SK-MEL-5 (cell line): ENCODE measurements at places on chromosomes 11 and 22.
A peak's percentile ranks its signal among the peaks of the same experiment; 100 is the strongest.

- DNase-seq: no peak
These were observed 14.4 kb upstream of the DEPDC7 start for GRCh38 chr11:33001281-33001680.

DNA sequence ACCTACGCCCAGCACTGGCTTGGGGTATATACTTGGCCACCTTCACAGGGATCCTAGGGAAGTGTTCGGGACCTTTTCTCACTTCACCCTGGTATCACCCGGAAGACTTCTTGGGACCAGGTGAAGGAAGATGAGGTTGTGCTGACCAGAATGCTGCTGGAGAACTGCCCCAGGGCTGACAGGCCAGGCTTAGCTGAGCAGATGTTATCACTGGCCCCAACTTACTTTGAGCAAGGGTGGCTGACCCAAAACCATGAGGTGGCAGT lies 4.5 kb downstream of the FTH1 start:
- no peak for DNase-seq

GRCh38 chr22:40638261-40638660 lies 1.7 kb upstream of the MRTFA start:
- DNase-seq: no peak

GRCh38 chr11:23112987-23113886 lies 253.0 kb upstream of the CCDC179 start:
- peak; percentile 66 for DNase-seq

DNA sequence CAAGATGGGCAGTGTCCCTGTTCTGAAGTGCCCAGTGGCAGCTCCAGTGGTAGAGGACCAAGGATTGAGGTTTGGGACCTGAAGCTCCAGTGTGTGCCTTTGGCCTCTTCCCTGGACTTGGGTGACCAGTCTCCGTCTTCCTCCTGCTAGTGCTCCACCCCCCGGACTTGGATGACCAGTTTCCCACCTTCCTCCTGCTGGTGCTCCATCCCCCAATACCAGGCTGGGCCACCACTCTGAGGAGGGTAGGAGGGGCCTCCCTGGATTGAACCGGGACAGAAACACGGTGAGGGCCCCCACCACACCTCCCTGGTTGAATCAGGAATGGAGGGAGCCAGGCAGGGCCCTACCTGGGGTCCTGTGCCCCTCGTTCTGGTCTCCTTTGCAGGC lies 10.9 kb upstream of the NEAT1 start:
- DNase-seq: no peak

- peak; percentile 25 for DNase-seq
These were observed 254.0 kb upstream of the PITPNB start for GRCh38 chr22:28172892-28173670.

- DNase-seq: no peak
These were observed 7.6 kb upstream of the SERPINH1 start for GRCh38 chr11:75554258-75555022.

- peak; percentile 13 for DNase-seq
These were observed 100.7 kb upstream of the CD82 start for GRCh38 chr11:44464741-44465140.

- no peak for DNase-seq
These were observed 12.1 kb downstream of the SLC37A2 start for GRCh38 chr11:125075242-125075625.

- no peak for DNase-seq
These were observed 49.3 kb upstream of the RDX start for GRCh38 chr11:110345743-110346142.

DNA sequence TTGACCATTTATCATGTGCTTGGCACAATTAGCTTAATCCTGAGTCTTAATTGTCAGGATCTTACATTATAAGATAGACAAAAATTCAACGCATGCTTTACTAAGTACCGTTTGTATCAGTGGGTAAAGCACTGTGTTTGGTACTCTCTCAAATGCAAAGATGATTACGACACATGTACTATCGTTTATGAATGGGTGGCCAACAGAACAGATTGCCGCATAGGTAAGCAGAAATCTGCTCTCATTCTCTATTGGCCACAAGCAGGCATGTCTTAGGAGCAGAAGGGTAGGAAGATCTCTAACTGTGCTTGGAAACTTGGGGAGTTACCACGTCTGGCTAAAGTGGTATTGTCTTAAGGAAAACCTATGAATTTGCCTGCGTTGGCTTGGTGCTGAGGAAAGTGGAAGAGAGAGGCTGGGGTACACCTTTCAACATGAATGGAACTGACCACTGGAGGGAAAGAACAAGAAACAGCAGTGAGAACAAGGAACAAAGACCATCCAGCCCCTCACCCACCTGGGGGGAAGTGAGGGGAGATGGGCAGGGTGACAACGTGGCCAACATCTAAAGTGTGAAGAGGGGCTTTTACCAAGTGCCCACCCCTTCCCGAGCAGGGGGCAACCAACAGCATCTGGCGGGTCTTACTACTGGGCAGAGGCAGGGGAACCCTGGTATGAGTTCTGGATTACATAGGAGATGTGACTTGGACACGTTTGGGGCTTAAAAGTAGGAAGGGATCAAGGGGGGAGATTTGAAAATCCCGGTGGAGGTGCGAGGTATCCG lies 1.0 kb upstream of the TUBA8 start:
- DNase-seq: no peak

DNA sequence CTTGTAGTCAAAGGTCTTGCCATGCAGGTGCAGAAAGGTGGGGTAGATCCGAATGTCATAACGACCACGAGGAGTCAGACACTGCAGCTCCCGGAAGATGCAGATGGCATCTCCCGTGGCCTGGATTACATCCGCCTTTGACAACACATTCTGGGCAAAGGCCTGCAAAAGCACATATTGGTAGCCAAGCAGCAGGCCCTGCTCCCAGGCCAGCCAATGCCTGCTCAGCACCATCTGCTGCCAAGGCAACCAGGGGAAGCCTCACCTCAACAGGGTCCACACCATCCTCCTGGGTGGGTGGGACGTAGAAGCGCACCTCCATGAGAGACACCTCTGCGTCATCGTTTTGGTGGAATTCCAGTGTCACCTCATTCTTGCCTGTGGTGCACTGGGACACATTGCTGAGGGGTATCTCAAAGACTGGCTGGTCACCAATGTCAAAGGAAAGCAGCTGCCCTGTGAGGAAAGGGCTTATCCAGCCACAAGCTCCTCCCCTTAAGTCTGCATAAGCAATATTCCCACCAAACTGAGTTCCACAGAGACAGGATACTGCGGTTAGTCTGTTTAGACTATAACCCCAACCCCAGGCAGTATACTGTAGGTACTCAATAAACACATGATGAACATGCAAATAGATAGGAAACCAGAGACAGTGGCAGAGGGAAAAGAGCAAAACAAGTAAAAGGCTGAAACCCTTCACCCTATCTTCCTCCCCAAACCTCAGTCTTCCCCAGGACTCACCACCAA lies 2.8 kb downstream of the SSRP1 start:
- DNase-seq: no peak

DNA sequence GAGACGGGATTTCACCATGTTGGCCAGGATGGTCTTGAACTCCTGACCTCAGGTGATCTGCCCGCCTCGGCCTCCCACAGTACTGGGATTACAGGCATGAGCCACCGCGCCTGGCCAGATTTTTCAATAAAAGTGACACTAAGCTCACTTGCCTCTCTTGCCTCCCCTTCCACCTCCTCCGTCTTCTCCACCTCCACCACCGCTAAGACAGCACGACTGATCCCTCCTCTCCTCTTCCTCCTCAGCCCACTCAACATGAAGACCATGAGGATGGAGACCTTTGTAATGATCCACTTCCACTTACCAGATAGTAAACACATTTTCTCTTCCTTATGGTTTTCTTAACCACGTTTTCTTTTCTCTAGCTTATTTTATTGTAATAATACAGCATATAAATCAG lies 14.2 kb downstream of the CERK start:
- DNase-seq: no peak

GRCh38 chr22:40179526-40179925 lies 1.8 kb downstream of the TNRC6B start:
- DNase-seq: no peak

- no peak for DNase-seq
These were observed 84.2 kb upstream of the WNT7B start for GRCh38 chr22:46061124-46061500.

GRCh38 chr11:126793596-126793995 lies 207.0 kb downstream of the KIRREL3 start:
- DNase-seq: no peak

- DNase-seq: no peak
These were observed 361 bp downstream of the CTSD start for GRCh38 chr11:1763336-1763795.

DNA sequence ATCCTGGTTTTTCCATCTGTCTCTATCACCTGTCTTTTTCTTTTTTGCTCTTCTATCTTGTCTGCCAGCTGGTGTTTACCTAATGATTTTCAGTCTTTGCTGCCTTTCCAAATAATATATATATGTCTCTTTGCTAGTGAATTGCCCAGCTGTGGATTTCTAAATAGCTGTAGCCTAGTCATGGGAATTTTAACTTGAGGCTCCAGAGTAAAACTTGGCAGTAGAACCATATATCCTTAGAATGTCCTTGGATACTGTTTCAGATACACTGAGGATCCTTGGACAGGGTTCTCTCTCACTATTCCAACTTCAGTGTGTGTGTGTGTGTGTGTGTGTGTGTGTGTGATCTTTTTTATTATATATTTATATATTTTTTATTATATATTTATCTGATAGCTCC lies 2285.3 kb downstream of the LRRC4C start:
- no peak for DNase-seq

GRCh38 chr11:114171257-114172054 lies 111.9 kb downstream of the ZBTB16 start:
- DNase-seq: no peak

- DNase-seq: no peak
These were observed 232.7 kb upstream of the B3GAT1 start for GRCh38 chr11:134644476-134645456.

- DNase-seq: no peak
These were observed 2.9 kb upstream of the FZD4 start for GRCh38 chr11:86957976-86958646.

- peak; percentile 56 for DNase-seq
These were observed 18.1 kb upstream of the MRTFA start for GRCh38 chr22:40654522-40655167.

GRCh38 chr11:46272816-46273427 lies 4.5 kb upstream of the CREB3L1 start:
- no peak for DNase-seq

GRCh38 chr11:33543823-33544222 lies 156.8 kb downstream of the C11orf91 start:
- DNase-seq: no peak

DNA sequence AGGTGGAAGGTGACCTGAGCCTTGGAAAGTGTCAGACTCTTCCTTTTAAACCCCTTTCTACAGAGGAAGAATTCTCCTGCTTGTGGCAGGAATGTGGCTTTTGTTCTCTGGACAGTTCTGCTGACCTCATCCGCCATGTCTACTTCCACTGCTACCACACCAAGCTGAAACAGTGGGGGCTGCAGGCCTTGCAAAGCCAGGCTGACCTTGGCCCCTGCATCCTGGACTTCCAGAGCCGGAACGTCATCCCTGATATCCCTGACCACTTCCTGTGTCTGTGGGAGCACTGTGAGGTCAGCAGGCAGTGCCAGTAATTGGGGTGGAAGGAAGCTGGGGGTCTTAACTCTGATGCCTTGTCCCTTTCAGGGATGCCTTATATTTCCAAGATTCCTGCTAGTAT lies 9.3 kb downstream of the HINFP start:
- no peak for DNase-seq

- DNase-seq: no peak
These were observed 5.6 kb downstream of the PNPLA5 start for GRCh38 chr22:43886231-43886630.

- no peak for DNase-seq
These were observed 4.4 kb downstream of the CTSD start for GRCh38 chr11:1759151-1759850.

- DNase-seq: no peak
These were observed 118.3 kb downstream of the VPREB1 start for GRCh38 chr22:22362936-22363335.

GRCh38 chr22:35170716-35171697 lies 86.3 kb upstream of the HMGXB4 start:
- DNase-seq: no peak

- DNase-seq: peak; percentile 75
These were observed 13.6 kb upstream of the LGR4 start for GRCh38 chr11:27485930-27486773.

GRCh38 chr11:83102834-83103233 lies 31.1 kb upstream of the RAB30 start:
- DNase-seq: peak; percentile 53
